ENCODE measurements at places on chromosomes 11 and 22.

GRCh38 chr11:58647141-58647699 lies 24.8 kb downstream of the CNTF start:
- peak; percentile 91 for DNase-seq

DNA sequence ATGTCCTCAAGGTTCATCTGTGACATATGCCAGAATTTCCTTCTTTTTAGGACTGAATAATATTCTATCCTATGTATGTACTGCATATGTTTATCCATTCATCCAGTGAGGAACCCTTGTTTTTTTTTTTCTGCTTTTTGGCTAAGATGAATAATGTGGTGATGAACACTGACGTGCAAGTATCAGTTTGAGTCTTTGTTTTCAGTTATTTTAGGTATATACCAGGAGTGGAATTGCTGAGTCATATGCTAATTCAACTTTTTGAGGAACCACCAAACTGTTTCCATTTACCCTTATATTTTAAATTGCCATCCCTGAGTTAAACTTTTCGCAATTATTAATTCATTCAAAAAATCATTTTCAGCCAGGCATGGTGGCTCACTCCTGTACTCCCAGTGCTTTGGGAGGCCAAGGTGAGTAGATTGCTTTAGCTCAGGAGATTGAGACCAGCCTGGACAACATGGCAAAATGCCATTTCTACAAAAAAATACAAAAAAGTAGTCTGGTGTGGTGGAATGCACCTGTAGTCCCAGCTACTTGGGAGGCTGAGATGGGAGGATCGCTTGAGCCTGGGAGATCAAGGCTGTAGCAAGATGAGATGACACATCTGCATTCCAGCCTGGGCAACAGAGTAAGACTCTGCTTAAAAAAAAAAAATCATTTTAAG lies 64.2 kb downstream of the MICAL2 start:
- no peak for DNase-seq

DNA sequence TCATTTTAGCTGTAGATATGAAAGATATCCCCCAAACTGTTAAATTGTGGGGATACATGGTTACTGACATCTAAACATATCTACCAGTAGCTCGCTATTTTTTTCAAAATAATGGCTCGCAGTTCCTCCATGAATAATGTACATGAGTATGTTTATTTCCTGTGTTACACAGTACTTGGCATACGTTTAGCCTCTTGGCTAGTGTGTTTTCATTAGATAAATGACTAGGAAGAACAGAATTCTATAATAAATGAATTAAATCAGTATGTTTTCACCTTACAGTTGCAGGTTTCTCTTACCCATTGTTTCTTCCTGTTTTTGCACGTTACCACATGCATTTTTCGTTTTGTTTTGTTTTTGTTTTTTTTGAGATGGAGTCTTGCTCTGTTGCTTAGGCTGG lies 21.8 kb downstream of the RNF169 start:
- no peak for DNase-seq

- DNase-seq, result no peak
Measured at GRCh38 chr11:73323464-73323863, 15.4 kb downstream of the ARHGEF17 start.

DNA sequence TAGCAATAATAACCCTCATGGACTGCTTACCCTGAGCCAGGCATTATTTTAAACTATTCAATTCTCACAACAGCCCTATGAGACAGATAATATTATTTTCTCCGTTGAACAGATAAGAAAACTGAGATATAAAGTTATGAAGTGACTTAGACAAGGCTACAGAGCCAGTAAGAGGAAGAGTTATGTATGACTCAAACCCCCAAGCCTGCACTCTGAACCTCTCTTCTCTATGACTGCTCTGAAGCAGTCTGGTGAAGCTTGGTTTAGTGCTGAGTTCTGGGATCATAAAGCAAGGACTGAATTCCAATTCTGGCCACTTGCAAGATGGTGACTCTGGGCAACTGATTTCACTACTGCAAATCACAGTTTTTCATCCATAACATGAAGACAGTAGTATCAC lies 34.5 kb downstream of the TNKS1BP1 start:
- no peak for DNase-seq

DNA sequence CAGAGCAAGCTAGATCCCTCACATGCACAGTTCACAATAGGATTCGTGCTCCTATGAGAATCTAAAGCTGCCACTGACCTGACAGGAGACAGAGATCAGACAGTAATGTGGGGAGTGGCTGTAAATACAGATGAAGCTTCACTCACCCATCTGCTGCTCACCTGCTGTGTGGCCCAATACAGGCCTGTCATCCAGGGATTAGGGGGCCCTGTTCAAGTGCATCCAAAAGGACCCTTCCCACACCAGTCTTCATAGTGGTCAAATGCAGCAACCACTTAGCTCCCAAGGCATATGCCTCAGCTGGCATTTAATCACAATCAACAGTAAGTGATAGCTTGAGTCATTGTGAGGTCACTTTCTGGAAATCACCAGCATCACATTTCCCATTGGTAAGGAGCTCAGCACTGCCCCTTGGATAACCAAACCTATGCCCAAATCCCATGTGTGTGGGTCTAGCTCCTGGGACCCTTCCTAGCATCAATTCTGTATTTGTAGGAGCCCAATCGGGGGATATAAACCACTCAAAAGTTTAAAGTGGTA lies 65.6 kb downstream of the OR4C45 start:
- no peak for DNase-seq

- no peak for DNase-seq
Measured at GRCh38 chr11:21811572-21811971, 381.3 kb upstream of the ANO5 start.

- peak; percentile 54 for DNase-seq
Measured at GRCh38 chr11:9280655-9281301, 15.6 kb upstream of the DENND5A start.

GRCh38 chr11:86983021-86983488 lies 27.9 kb upstream of the FZD4 start:
- no peak for DNase-seq

All from NCI-H69 (cell line).